ENCODE measurements at places on chromosomes 1 and 21. TPM values are rescaled to one million over a fixed set of nuclear protein-coding genes. Genes with fewer than 3 reads are reported as not detected.
A peak's percentile ranks its signal among the peaks of the same experiment; 100 is the strongest.

TMOD4 gene
- polyA plus RNA-seq = 26.4 TPM

DNA sequence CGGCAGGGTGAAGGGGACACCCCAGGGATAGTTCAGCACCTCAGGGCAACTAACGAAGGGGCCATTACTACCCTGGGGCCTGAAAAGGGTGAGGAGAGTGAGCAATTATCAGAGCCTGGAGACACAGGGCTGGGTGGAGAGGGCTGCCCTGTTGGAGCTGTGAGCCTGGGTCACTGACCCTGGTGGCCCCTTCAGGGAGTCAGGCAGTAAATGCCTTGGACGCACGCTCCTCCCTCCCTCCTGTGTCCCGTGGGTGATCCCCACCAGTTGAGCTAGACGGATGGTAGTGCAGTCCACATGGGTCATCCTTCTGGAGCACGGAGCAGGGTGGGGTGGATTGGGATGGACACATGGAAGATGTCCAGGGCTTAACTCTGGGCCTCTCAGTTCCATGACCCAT is 305.3 kb downstream of the PTPRU start:
- no peak for DNase-seq

OR2L3 gene
- polyA plus RNA-seq = not detected

- no peak for DNase-seq
Observed at GRCh38 chr21:25029580-25029979, 577.7 kb downstream of the MRPL39 start.

ZNF644 gene
- 49.1 TPM for polyA plus RNA-seq

- DNase-seq = no peak
Observed at GRCh38 chr1:206568779-206569352, 43.4 kb downstream of the EIF2D start.

- DNase-seq = no peak
Observed at GRCh38 chr1:8666389-8667167, 150.9 kb downstream of the RERE start.

DCST1 gene
- polyA plus RNA-seq = 0.17 TPM

DNA sequence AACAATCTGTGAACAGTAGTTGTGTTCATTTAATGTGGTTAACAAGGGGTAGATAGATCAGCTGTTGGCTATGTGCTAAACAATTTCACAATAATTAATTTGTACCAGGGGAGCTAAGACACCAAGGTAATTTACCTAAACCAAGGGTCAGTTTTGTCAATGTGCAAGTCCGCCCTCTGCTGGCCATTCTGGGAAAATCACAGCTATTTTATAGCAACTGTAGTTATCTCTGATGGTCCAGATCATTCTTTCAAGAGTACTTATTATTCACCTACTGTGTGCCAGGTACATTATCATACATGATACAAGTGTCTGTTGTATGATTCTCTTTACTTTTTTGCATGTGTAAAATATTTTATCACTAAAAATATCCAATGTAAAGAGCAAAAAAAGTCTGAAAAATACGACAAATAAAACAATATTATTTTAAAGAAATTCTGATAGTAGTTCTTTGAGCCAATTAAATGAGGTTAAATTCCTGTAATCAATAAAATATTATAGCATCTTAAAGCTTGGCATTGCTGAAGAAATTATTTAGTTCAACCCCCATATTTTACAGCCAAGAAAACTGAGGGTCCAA is 312.3 kb upstream of the FAM78B start:
- peak; percentile 38 for DNase-seq

ADORA1 gene
- polyA plus RNA-seq = 3.4 TPM

SH2D1B gene
- 0.25 TPM for polyA plus RNA-seq

LYPD8 gene
- polyA plus RNA-seq = not detected

DIO1 gene
- polyA plus RNA-seq = 0.19 TPM

GRCh38 chr1:197920414-197921117 is 3.4 kb downstream of the LHX9 start:
- peak; percentile 54 for DNase-seq

TDRD10 gene
- 1.1 TPM for polyA plus RNA-seq

- DNase-seq = peak; percentile 80
Observed at GRCh38 chr1:180515857-180516388, 13.5 kb upstream of the ACBD6 start.

- no peak for DNase-seq
Observed at GRCh38 chr1:18419113-18419844, 61.5 kb upstream of the KLHDC7A start.

RCAN3 gene
- 3.5 TPM for polyA plus RNA-seq

GRCh38 chr1:115452600-115453329 is 114.7 kb upstream of the NGF start:
- DNase-seq = no peak

Measured in muscle of back (tissue), 13 donors.